ENCODE measurements at places on chromosomes 2 and 18. TPM values are rescaled to one million over a fixed set of nuclear protein-coding genes. Genes with fewer than 3 reads are reported as not detected.

Gene CRYBA2
- not detected for total RNA-seq

Gene PXDN
- 99.5 TPM for total RNA-seq

Gene SPC25
- total RNA-seq, result 5.9 TPM

Gene RESP18
- total RNA-seq, result not detected

Gene RAMP1
- 2.2 TPM for total RNA-seq

Gene GCG
- total RNA-seq, result not detected

Gene CHRND
- not detected for total RNA-seq

Gene DAW1
- 2.5 TPM for total RNA-seq

Gene ZAP70
- 1.9 TPM for total RNA-seq

Gene RAB17
- total RNA-seq, result not detected

Gene CABYR
- 26.6 TPM for total RNA-seq

Gene FAM237A
- total RNA-seq, result not detected

Gene ANO7
- total RNA-seq, result 0.63 TPM

Gene OTOF
- total RNA-seq, result 0.31 TPM

Gene LYPD6
- 17.5 TPM for total RNA-seq

Gene CDCA7
- 26.6 TPM for total RNA-seq

Gene IL1RN
- not detected for total RNA-seq

Gene DUSP2
- total RNA-seq, result 4.4 TPM

Gene UGT1A10
- not detected for total RNA-seq

Gene MCEE
- total RNA-seq, result 16.9 TPM

Gene AMER3
- 45.4 TPM for total RNA-seq

Gene ING5
- 47.9 TPM for total RNA-seq

Gene ARHGEF4
- total RNA-seq, result 47.9 TPM

Gene THSD7B
- total RNA-seq, result 31.3 TPM

Gene AKAIN1
- total RNA-seq, result 3.8 TPM

Gene SLC4A5
- total RNA-seq, result 13.8 TPM

Gene REG1A
- total RNA-seq, result not detected

Gene SFTPB
- total RNA-seq, result not detected

Gene CYS1
- total RNA-seq, result not detected

Gene KHK
- 6.9 TPM for total RNA-seq

Gene ASB18
- total RNA-seq, result not detected
